ENCODE measurements at places on chromosomes 16 and 17.

- no peak for DNase-seq
Measured at GRCh38 chr17:7756968-7757367, 39.4 kb downstream of the DNAH2 start.

DNA sequence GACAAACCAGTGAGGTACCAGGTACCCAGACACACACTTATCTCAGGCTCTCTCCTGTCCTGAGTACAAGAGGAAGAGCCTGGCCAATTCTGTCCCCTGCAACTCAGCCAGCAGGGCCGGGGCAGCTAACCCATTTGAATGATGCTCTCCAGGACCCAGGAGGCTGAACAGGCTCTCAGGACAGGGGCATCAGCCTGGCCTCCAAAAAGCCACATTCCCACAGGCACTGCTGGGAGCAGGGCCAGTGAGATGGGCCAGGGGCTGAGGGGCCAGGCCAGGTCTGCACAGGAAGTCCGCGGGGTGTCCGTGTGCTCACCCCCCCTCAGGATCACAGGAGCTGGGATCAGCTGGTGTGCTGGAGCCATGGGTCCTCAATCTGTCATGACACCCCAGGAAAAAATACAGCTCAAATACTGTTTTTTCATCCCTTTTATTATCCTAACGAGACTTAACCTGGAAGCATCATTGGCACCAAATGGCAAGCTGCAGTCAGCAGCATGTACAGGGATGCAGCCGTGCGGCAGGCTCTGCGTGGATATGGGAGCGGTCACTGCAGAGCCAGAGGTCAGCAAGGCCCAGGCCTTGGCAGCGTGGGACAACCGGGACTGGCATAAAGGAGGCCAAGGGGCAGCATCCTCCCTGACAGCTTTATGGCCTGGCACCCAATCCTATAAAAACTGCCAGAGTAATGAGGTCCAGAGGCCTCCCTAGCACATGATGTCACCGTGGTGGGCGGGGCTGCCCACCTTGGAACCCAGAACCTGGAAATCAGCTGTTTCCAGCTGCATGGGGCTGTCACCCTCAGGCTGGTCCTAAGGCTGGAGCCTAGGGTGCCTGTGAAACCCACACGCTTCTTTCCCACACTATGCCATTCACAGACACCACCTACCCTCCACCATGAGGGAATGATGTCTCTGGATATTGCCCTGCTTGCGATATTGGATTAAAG lies 276.7 kb downstream of the C16orf95 start:
- DNase-seq = no peak

DNA sequence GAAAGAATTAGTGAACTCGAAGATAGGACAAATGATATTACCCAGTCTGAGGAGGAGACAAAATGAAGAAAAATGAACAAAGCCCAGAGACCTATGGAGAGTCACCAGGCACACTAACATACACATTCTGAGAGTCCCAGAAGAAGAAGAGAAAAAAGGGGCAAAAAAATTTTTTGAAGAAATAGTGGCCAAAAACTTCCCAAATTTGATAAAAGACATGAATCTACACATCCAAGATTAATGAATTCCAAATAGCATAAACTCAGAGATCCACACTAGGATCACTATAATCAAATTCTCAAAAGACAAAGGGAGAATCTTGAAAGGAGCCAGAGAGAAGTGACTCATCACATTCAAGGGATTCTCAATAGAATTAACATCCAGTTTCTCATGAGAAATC lies 3.4 kb upstream of the OR4D1 start:
- DNase-seq = no peak

- DNase-seq = no peak
Measured at GRCh38 chr16:287298-287811, 4.4 kb downstream of the PDIA2 start.

DNA sequence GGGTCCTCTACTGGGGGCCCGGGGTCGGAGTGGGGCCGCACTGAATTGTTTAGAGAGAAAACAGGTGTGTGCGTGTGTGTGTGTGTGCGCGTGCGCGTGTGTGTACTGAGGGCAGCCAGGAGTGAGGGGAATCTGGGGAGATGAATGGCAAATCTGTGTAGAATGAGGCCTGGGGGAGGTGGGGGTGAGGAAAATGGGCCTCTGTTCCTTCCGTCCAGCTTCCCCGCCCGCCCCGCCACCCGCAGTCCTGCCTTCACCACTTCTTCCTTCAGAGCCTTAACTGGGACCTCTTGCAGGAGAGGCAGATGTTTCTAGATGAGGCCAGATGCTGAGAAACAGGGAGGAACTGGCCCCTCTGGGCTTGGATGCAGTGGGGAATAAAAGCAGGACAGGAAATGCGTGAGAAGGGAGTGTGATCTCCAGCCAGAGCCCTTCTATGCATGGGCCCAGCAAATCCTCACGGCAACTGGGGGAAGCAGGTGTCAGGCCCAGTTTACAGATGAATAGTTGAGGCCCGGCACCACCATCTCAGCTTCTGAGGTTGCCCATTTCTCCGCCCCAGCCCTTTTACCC lies 29.7 kb upstream of the NGFR start:
- no peak for DNase-seq
